GM19239 (cell line): ENCODE measurements at places on chromosomes 12 and 14.

- no peak for DNase-seq
Observed at GRCh38 chr12:100651694-100652093, 78.2 kb downstream of the GAS2L3 start.

DNA sequence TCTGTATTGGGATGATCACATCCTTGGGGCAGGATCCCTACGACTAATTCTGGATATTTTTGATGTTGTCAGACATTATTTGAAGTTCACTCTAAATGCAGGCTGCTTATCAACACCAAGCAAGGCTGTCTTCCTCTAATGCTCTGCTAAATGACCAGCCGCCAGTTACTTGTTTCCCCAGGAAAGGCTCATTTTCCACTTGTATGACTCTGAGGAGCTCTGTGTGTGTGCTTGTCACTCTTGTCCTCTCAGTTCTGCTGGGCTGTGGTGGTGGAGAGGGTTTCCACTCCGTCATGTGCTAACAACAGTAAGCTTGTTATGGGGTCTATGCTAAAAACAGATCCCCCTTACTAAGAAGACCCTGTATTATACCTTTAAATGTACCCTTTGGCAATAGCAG lies 42.1 kb downstream of the ATL1 start:
- no peak for DNase-seq

DNA sequence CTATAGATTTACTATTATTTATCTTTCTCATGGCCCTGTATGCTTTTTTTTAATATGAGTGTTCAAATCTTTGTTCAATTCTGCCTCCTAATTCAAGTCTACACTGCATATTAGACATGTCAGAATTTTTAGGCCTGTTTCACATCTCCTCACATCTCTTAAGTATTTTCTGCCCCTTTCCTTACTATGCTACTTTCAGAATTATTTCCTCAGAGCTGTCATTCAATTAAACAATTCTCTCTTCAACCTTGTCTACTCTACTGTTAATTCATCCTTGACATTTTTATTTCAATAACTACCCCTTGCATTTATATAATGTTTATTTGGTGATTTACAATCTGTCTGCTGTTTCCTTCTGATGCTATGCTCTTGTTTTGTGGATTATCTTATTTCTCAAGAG lies 91.1 kb downstream of the CAPZA3 start:
- no peak for DNase-seq

- DNase-seq = no peak
Observed at GRCh38 chr12:110244372-110244771, 36.7 kb upstream of the ATP2A2 start.

GRCh38 chr12:42609605-42610004 lies 20.1 kb upstream of the PRICKLE1 start:
- DNase-seq = no peak

GRCh38 chr12:123139926-123140675 lies 10.8 kb downstream of the PITPNM2 start:
- no peak for DNase-seq

GRCh38 chr14:98137131-98138025 lies 1134.6 kb downstream of the BCL11B start:
- DNase-seq = no peak

DNA sequence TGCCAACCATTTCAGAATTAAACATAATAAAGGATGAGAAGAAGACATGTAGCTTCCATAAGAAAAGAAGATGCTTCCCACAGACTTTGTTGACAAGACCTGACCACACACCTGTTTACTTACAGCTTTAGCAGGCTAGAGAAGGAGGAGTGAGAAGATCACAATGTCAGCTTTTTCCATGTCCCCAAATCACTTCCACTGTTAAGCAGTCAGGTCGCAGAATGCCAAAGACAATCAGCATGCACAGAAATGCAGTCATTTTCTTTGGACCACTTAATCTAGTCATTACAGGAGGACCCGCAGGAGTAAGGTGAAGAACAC lies 314.9 kb downstream of the SSPN start:
- DNase-seq = no peak

- DNase-seq = no peak
Observed at GRCh38 chr12:12506496-12506890, 56.2 kb downstream of the DUSP16 start.

- DNase-seq = no peak
Observed at GRCh38 chr12:110330544-110330943, 49.5 kb downstream of the ATP2A2 start.

DNA sequence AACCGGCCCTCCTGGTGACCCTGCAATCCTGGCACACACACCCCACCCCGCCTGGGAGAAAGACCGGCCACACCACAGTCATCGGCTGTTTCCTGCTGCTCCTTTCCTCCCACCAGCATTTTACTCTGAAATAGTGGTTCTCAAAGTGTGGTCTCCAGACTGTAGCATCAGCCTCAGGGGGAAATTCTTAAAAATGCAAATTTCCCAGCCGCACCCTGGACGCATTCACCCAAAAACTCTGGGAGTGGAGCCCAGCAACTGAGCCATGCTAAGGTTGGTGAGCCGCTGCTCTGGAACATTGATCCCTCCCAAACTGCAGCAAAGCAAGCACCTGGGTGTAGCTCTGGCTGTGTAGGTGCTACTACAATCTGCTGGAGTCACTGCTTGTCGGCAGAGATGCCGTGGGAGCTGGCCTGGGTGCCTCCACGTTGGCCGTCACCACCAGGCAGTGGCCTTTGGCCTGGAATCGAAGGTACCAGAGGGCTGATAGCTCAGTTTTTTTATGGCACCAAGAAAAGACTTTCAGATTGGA lies 38.4 kb upstream of the BCL2L14 start:
- DNase-seq = no peak

- DNase-seq = no peak
Observed at GRCh38 chr12:124040291-124040690, 67.3 kb downstream of the ZNF664 start.

DNA sequence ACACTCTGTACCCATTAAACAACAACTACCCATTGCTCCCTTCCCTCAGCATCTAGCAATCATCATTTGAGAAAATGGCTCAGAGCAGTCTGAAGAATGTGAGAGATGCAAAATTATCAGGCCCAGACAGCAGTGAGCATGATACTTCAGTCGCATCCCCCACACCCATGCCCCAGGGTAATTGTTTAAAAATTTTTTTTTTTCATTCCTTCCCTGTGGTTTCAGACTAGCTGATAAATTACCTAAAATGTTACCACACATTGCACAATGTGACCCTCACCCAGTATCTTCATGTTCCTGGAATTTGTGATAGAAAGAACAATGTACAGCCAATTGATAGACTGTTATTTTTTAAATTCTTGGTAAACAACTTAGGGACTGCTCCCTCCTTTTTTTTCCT lies 11.3 kb upstream of the USP15 start:
- DNase-seq = no peak

GRCh38 chr12:88519802-88520435 lies 60.4 kb downstream of the KITLG start:
- DNase-seq = no peak

DNA sequence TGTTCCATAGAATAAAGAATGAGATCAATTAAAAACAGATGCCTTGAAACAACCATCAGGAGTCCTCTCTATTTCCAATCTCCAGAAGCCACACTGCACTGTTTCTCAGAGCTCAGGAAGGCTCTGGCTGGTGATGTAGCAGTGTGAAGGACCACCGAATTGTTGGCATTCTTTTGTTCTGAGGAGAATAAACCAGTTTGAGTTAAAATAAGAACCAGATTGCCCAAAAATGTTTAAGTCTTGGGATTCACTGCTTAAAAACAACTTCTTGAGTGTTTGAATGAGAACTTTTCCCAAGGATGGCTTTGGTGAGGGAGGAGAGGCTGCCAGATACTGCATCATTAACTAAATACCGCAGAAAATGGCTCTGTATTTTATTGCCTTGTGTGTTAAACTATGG lies 341.2 kb downstream of the C12orf75 start:
- no peak for DNase-seq

DNA sequence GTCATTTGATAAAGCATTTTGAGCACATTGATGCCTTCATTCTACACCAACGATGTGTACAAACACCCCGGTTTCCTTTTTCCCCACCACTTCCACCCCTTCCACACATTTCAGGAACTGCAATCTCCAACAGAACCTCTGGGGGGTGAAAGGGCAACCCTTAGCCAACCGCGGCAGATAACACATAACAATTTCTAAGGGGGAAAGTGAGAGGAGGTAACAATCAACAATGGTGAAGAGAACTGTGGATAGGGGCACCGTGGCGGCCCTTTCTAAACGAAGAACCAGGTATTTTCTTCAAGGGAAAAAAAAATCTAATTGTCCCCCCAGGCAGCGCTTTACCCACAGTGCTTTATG lies 1.1 kb downstream of the KITLG start:
- DNase-seq = no peak

DNA sequence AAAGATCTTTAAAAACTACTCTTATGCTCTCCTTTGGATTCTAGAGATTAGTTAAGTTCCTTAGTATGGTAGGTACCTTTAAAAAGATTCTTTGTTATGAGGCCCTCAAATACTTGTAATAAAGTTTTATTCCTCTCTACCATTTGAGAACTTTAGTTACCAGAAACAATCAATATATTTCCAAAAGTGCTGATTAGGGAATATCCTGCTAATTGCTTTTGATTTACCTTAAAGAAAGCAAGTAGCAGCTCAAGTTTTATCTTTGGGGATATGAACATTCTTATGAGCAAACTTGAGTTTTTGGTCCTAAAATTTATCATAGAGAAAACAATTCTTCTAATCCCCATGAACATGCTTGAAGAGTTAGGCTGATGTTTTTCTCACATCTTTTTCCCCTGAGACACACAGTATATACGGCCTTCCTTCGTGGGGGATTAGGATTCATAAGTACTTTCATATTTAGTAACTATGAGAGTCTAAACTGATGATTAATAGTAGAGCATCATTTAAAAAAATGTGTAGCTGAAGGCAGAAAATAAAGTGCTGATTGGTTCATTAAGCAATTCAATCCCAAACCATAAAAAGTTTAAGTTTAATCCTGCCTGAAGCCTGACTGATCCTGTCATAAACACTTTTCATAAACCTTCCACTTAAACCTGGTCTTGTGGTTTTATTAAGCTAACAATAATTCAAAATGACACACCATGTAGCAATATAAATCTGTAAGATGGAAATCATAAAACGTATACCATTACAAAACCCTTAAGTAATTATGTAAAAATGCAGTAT lies 380.5 kb upstream of the FBXO33 start:
- no peak for DNase-seq

- peak; percentile 3 for DNase-seq
Observed at GRCh38 chr12:88299567-88300101, 157.5 kb downstream of the TMTC3 start.

DNA sequence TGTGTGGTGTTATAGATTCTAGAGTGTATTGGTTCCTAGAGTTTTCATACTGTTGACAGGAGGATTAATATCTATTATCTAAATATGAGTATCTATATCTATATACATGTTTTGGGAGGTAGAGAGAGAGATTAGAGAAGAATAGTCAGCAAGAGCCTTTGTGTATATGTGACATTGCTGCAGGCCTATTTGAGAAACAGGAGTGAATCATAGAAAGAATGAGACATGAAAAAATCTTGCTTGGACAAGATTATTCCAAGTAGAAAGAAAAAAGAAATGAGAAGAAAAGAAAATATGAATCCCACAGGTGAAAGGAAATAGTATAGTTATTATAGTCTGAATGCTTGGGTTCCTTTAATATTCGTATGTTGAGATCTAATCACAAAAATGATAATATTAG lies 720.4 kb downstream of the RERGL start:
- no peak for DNase-seq

- DNase-seq = no peak
Observed at GRCh38 chr12:57158665-57159064, 11.2 kb upstream of the LRP1-AS start.

DNA sequence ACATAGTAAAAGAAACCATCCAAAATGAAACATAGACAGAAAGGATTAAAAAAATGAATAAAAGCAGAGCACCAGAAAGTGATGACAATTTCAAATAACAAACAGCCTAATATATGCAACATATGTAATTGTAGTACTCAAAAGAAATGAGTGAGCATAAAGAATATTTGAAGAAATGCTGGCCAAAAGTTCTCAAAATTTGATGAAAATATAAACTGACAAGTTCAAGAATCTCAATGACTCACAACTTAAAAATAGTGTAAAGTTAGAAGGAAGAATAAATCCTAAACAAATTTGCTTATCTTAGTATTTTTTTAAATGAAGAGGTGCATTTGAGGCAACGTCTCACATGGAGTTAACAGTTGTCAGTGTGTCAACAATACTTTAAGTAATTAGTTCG lies 498.9 kb downstream of the SLC6A15 start:
- DNase-seq = no peak

DNA sequence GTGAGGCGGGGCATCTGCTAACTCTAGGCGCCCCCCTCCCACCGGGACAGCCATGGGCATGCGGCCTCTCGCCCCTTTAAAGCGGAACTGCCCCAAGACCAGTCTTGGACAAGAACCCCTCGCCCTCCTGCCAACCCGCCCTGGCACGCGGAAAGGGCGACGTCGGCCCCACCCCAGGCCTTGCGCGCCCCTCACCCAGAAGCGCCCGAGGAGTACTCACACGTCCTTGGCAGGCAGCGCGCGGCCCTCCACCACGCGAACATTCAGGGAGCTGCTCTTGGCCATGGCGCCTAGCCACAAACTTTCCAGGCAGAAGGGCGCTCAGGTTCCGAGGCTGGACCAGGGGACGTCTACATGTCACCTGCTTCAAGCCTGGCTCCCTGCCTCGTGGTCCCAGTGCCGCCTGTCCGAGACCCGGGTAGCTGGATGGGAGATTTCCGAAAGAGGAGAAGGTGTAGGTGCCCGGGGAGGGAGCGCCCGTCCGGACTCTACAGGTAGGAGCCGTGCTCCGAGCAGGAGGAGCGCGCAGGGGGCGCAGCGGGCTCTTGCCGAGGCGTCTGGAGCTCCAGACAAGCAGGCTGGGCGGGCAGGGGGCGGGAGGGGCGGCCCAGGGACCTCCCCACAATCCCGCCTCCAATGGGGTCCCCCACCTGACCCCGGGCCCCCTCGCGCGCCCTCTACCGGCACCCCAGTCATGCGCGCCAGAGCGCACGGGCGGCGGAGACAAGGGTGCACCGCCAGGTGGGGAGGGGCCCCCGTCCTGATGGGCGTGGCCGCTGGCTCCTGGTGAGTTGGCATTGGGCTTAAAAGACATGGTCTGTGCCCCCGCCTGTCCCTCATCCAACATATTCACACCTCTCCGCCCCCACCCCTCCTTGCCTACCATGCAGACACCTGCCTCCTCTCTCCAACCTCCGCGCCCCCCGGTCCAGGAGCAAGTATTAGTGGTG lies at the start of gene RASAL1:
RASAL1 (minus strand) TSS at position 584 of the 950 bp plus-strand sequence; CDS start at position 285, 299 bp downstream.
- no peak for DNase-seq

DNA sequence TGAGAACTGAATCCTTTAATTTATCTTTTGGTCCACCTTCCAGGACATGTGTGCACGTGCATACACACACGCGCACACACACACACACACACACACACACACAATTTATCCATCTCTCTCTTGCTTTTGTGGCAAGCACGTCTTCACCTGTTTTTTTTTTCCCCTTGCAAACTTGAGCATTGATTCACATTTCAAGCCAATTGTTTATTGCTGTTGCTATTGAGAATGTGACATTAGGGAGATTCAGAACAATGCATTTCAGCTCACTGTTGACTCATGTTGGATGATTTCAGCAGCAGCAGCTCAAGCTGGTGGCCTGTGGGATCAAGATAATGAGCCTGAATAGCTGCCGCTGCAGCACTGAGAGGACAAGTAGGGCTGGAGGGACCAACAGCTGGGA lies 128.9 kb downstream of the SNAPC1 start:
- DNase-seq = no peak

- no peak for DNase-seq
Observed at GRCh38 chr12:109555431-109556315, 17.6 kb downstream of the MMAB start.

- DNase-seq = no peak
Observed at GRCh38 chr12:86770871-86771270, 514.7 kb upstream of the MGAT4C start.
